Endothelial cell (in vitro differentiated cells): ENCODE measurements at places on chromosomes 2 and 18.
A peak's percentile ranks its signal among the peaks of the same experiment; 100 is the strongest.

DNA sequence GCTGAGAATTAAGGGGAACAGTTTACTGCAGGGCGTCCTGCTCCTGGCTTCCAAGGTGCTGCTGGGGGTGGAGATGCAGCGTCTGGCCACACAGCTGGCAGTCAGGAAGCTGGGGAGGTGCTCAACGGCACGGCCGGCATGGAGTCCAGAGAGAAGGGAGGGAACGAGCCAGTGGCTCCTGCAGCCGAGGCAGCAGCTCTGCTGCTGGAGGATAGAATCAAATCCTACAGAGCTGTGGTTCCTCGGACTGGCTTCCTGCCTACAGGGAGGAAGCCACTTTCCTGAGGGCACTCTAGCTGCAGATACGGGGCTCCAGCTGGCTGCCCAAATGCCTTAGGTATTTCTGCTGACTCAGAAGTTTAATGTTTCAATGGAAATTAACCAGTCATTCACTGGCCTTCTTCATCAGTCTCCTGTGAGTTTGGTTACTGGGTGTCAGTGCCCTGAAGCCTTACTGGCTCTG lies 266.3 kb downstream of the TWIST2 start:
- peak; percentile 31 for DNase-seq

DNA sequence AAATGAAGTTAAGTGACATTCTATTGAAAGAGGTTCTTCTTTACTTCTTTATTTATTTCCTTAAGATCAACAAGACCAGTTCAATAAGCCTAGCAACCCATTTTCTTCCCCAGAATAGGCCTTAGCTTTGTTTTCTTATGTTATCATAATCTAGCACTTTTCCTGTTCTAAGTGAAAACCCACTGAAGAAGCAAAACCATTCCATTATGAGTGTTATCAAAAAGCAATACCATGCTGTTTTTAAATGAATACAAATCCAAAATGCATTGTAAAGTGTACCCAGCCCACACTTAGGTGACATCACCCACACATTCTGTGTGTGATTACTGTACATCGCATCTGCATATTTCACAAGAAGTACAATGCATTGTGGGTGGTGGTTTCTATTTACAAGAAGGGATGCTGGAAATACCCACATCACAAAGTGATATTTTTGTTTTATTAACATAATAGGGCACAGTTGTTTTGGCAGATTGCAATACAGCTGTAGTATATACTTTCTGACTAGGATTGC lies 679.5 kb downstream of the KCNJ3 start:
- no peak for DNase-seq

DNA sequence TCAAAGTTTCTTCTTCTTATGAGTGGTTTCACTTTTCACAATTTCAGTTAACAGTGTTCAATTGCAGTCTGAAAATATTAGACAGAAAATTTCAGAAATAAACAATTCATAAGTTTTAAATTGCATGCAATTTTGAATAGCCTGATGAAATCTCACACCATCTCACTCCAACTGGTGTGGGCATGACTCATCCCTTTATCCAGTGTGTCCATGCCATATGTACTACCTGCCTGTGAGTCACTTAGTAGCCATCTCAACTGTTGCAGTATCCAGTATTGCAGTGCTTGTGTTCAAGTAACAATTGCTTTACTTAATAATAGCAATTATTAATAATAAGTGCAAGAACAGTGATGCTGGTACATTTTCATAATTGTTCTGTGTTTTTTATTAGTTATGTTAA lies 1202.5 kb downstream of the DSC3 start:
- no peak for DNase-seq

GRCh38 chr2:46520130-46520711 lies 40.9 kb downstream of the TMEM247 start:
- no peak for DNase-seq

DNA sequence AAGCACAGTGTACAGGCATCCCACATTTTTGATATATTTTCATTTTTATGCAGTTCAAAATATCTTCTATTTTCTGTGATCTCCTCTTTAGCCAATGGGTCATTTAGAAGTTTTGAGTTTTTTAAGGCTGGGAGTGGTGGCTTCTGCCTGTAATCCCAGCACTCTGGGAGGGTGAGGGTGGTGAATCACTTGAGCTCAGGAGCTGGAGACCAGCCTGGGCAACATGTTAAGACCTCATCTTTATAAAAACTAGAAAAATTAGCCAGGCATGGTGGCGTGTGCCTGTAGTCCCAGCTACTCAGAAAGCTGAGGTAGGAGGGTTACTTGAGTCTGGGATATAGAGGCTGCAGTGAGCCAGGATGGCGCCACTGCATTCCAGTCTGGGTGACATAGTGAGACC lies 17.8 kb downstream of the UBR3 start:
- no peak for DNase-seq

DNA sequence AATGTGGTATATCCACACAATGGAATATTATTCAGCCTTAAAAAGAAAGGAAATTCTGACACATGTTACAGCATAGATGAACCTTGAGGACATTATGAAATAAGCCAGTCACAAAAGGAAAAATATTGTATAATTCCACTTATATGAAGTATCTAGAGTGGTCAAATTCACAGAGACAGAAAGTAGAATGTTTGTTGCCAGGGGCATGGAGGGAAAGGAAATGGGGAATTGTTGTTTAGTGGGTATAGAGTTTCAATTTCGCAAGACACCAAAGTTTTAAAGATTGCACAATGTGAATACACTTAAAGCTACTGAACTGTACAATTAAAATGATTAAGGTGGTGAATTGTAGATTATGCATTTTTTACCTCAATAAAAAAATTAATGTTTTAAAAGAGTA lies 92.9 kb downstream of the TXNL1 start:
- DNase-seq, result no peak

DNA sequence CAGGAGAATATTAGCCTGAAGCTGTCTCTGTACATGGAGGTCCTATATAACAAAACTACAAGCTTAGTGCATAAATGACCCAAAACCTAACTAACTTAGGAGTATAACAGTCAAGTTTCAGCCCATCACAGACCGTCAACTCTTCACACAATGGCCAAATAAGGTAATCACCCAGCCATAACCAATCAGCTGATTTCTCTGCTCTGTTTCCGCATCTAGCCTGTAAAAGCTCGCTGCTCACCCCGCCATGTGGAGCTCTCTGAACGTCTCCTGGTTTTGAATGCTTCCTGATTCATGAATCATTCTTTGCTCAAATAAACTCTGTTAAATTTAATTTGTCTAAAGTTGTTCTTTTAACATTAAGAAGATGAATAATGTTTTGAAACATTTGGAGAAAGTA lies 593.6 kb downstream of the TMX3 start:
- DNase-seq, result no peak

GRCh38 chr2:184769686-184770085 lies 171.4 kb downstream of the ZNF804A start:
- no peak for DNase-seq

DNA sequence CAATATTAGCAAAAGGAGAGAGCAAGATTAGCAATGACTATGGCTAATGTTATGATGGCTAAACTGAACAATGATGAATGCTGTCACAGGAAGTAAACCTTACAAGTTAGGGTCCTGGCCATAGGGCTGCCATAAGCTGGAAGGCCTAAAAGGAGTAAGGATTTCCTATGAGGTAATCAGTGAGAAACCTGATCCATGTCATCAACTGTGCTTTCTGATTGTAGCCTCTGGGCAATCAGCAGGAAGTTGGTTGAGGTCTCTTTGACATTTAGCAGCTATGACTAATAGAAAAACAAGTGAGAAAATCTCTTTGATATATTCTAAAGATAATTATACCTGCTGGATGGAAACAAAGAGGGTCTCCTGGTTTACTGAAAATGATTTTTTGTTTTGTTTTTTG lies 193.0 kb downstream of the RAB3GAP1 start:
- DNase-seq, result no peak

- DNase-seq, result no peak
Observed at GRCh38 chr2:236205867-236206645, 37.9 kb upstream of the GBX2 start.

DNA sequence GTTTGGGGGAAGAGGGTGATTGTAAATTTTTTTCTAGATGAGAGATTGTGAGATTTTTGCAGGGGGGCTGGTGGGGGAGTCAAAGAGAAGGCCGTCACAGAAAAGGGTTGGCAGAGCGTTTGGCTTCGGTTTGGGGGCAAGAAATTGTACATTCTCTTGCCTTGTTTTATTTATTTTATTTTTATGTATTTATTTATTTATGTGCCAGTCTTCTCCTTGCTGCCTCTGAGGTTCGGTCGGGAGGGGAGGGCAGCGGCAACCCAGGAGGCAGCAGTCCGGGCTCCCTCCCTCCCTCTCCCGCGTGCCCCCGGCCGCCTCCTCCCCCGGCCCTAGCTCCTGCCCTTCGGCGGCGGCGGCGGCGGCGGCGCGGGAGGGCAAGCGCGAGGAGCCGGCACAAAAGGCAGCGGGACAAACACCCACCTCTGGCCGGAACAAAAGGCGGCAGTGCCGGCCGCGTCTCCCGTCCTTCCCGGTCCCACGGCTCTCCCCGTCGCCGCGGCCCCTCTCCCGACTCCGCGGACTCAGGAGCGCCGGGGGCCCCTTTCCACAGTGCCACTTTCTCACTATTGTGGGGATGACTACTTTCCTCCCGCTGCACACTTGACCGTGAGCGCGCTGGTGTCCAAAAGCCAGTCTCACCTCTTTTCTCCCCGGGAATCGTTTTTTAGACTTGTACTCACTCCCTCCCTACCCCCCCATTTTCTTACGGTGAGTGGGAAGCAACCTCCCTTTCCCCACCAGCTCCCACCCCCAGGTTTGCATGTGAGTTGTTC lies 1.2 kb downstream of the BCL11A start:
- DNase-seq, result peak; percentile 66

DNA sequence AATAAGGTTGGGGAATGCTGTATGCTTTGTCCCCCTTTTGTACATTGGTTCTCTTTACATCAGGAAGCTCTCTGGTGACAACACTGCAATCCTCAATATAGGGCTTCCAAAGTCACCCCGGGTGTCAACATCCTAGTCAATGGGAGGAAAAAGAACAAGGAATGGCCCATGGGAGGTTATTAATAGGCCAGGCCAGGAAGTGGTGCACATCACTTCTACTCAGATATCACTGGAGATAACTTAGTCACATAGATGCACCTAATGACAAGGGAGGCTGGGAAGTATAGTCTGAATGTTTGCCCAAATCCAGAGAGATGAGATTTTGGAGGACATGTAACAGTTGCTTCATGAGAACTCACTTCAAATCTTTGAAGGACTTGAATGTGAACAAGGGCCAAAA lies 274.7 kb downstream of the DYSF start:
- no peak for DNase-seq

- no peak for DNase-seq
Observed at GRCh38 chr2:226971084-226971483, 135.2 kb downstream of the RHBDD1 start.

GRCh38 chr2:100017633-100018032 lies 124.8 kb downstream of the AFF3 start:
- DNase-seq, result no peak

- DNase-seq, result no peak
Observed at GRCh38 chr2:231244382-231245248, 46.2 kb downstream of the ARMC9 start.

DNA sequence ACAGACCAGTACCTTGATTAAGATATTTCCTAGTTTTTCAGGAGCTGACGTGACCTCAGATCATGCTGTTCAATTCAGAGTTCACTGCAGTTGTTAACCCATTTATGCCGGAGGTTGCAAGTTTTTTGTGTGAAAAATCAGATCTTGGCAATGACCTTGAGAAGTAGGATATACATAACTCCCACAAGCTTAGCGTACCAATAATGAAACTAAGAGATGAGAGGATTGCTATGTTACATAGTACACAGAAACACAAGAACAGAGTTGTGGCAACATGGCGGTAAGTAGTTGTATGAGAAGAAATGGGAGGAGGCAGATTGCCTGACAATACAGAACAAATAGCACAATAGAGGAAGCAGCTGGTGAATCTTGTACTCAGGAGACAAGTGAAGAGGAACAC lies 39.1 kb downstream of the PPIG start:
- DNase-seq, result no peak

- DNase-seq, result no peak
Observed at GRCh38 chr2:63345285-63345633, 243.0 kb downstream of the WDPCP start.

DNA sequence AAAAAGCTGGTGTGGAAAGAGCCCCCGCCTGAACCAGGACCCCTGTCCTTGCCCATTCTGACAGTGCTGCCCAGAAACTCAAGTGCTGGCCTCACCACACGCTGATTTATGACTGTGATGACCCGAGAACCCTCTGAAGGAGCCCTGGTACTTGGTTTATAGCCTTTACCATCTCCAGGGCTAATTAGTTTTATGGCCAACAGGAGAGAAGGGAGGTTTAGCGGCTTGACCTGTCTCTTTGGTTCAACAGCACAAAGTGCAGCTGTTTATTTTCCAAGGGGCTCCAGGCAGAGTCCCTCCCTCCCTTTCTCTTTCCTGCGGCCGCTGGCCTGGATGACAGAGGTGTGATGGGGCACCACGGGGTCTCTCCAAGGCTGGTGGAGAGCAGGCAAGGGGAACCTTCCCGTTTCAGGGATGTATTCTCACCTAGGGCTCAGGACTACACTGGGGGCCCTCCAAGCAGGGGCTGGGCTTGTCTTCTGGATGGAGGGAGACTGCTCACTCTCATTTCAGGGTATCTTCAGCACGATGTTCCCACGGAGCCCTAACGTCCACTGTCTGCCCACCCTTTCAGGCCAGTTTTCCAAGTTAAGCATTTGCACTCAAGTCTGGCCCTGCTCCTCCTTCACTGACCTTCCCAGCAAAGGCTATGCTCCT lies 174.2 kb upstream of the GLI2 start:
- no peak for DNase-seq

DNA sequence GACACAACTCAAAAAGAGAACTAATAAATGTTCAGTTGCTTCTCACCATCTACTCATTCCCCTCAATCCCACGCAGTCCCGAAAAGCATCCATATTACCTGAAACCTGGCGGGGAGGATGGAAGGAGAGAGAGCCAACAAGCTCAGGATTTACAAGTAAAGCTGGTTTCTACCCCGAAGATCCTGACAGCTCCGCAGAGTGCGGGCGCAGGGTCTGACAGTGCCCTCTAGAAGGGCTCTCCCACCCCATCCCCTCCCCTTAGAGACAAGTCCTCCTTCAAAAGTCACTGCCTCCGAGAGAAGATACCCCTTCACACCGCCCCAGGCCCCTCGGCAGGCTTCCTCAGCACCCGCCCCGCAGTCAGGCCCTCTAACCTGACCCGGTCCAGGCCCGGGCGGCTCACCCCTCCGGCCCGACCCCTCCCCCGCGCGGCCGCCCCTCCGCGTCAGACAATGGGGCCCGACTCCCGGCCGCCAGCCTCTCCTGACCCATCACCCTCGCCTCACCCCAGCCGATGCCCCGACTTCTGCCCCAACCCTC lies 550 bp downstream of the RAB1A start:
- DNase-seq, result peak; percentile 54
